ENCODE measurements at places on chromosomes 2 and 18. TPM values are rescaled to one million over a fixed set of nuclear protein-coding genes. Genes with fewer than 3 reads are reported as not detected.

The DSG4 gene
- not detected for total RNA-seq

The CDKL4 gene
- total RNA-seq, result 0.32 TPM

The HOXD1 gene
- not detected for total RNA-seq

The HYCC2 gene
- 2.7 TPM for total RNA-seq

All from epithelial cell of alveolus of lung (primary cell).